ENCODE measurements at places on chromosomes 6 and 20.

DNA sequence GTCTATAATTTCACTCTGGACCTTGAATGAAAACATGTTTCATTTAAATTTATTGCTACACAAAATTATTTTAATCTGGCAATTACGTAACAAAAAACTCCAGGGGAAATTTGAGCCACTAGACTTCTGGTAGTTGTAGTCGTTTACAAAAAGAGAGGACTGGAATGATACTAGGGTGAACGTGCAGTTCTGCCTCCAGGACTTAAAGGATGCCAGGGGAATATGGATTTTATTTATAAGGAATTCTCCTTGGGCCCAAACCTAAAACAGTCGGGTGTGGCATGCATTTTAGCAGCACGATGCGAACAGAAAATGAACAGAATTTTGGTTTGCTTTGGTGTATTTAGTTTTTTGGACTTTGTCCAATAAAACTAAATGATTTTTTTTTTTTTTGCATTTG, 76.9 kb downstream of the PRL start:
- DNase-seq, result no peak

- DNase-seq, result no peak
Measured at GRCh38 chr6:35287671-35288396, 9.8 kb upstream of the DEF6 start.

DNA sequence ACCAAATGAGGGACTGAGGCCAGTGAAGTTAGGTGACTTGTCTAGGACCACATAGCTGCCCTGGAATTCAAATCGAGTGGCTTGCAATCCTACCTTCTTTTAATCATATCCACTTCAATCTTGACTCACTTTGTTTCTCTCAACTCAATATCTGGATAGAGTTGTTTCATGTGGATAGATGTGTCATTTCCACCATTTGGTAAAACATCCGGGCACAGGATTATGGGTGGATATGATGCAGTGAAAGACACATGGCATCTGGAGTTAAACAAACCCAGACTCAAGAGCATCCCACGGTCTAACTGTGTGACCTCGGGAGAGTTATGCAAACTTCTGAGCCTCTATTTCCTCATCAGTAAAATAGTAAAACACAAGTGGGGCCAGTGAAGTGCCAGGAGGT, 103.6 kb upstream of the CNKSR3 start:
- DNase-seq, result no peak

DNA sequence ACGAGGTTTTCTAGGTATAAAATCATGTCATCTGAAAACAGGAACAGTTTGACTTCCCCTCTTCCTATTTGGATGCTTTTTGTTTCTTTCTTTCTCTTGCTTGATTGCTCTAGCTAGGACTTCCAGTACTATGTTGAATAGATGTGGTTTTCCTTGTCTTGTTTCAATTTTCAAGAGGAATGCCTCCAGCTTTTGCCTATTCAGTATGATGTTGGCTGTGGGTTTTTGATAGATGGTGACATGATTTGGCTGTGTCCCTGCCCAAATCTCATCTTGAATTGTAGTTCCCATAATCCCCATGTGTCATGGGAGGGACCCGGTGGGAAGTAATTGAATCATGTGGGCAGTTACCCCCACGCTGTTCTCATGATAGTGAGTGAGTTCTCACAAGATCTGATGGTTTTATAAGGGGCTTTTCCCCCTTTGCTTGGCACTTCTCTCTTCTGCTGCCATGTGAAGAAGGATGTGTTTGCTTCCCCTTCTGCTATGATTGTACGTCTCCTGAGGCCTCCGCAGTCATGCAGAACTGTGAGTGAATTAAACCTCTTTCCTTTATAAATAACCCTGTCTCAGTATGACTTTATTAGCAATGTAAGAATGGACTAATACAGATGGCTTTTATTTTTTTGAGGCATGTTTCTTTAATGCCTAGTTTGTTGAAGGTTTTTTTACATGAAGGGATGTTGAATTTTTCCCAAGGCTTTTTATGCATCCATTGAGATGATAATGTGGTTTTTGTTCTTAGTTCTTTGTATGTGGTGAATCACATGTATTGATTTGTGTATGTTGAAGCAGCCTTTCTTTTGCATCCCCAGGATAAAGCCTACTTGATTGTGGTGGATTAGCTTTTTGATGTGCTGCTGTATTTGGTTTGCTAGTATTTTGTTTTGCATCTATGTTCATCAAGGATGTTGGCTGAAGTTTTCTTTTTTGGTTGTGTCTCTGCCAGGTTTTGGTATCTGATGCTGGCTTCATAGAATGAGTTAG, 239.1 kb downstream of the THBS2 start:
- DNase-seq, result no peak

DNA sequence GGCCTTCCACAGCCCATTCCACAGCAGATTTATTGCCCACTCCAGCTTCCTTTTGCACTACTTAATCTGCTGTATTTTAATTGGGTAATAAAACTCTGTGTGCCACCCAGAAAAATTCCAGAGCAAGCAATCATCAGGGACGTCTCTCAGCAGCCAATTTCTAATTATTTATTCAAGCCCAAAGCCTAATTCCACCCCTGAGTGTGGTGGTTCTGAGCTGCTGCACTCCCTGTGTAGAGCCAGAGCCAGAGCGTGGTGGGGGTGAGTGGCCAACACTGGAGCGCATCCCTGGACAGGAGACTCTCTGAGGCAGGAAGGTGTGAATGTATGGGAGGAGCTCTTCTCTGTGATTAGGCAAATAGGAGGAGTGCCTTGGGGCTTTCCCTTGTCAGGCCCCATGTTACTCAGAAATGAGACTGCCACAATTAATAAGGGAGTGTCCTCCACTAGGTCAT, 66.1 kb downstream of the CD24 start:
- DNase-seq, result no peak

- DNase-seq, result no peak
Measured at GRCh38 chr6:160057080-160057479, 64.5 kb upstream of the SLC22A1 start.

DNA sequence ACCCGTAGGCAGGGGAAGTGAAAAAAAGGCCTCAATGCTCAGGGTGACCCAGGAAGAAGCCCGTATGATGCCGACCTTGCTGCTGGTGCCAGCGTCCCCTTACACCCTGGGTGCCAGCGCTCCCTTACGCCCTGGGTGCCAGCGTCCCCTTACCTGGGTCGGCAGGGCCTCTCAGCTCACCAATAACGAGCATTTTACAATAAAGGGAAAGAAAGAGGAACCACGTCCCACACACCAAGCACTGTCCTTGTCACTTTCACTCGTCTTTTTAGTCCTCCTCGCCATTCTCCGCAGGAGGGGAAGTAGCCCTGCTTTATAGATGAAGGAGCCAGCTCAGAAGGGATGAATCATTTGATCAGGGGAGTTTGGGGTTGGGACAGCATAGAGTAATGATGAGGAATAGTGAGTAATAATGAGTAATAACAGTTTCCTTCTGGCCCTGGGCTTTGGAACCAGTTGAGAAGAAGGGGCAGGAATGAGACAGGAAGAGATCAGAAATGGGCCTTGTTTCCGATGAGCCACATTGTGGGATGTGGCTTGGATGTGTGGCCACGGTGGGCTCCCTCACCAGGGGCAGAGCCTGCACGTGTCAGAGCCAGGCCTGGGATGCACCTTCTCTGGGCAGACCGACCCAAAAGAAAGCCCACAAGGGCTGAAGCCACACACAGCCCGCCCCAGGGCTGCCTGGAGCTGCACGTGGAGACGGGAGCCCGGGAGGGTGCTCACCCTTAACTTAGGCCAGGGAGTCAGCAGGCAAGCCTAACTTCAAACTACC, 75.7 kb downstream of the SYNJ2 start:
- DNase-seq, result no peak

DNA sequence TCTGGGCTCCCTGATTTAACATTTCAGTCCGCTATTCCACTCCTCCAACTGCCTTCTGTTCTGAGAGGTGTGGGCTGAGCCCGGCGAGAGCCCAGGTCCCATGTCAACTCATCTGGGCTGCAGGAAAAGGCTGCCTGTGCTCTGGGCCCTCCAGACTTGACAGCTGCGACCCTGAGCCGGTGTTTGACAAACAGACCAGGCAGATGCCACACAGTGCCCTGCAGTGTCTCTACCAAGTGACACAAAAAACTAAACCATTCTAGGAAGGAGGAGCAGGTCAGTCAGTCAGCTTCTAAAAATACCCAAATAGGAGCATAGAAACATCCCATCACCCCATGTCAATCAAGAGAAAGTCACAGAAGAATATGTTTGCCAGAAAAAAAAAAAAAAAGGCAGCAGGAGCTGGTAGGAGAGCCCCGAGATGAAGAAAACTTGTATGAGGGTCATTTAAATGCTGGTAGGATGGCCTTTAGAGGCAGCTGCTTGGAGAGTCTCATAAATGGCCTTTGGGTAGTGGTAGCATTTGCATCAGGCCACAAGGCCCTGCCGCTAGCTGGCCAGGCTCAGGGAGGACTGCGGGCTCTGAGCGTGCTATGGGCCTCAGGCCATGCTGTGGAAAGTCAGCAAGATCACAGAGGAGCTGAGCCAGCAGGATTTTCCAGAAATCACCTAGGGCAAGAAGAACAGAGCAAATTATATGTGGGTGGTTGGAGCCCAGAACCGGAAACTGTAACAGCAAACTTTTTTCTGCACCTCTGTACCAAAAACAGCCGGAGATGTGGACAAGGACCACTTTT, 36.6 kb upstream of the GFOD1 start:
- no peak for DNase-seq

DNA sequence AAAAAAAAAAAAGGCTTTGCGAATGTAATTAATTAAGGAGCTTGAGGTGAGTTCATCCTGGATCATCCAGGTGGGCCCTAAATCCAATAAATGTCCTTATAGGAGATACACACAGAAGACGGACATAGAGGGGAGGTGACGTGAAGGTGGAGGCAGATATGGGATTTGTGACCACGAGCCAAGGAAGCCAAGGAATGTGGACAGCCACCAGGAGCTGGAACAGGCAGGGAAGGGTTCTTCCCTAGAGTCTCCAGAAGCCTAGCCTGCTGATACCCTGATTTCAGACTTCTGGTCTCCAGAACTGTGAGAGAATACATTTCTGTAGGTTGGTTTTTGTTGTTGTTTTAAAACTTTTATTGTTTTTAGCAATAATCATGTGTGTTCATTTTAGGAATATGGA, 6.7 kb upstream of the ATRN start:
- no peak for DNase-seq

DNA sequence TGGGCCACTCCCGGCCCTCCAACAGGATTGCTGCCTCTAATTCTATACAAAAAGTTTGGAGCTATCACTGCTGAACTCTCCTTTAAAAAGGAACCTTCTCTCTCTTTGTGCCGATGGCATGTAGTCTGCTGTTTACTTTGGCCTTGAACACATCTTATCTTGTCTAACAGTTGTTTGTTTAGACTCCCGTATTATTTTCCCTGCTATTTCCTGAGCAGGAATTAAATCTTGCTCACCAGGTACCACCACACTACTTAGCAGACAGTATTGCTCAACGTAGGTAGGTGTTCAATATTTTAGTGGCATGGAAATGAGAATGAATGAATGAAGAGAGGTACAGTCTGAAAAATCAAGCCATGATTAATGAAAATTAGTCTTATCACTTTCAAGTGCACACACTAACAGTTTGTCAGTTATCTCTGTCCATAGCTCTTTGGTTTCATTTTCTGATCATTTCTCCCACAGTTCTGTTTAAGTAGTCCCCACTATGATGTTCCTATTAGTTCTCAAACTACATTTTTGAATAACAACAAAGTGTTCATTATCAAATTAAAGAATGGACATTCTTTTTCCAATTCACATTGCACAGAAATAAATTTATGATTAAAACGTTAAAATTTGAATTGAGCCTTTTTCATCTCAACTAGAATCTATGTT, 6.8 kb upstream of the HEY2 start:
- DNase-seq, result no peak

GRCh38 chr6:148760568-148761526, 14.0 kb downstream of the UST start:
- no peak for DNase-seq

- no peak for DNase-seq
Measured at GRCh38 chr6:118712969-118713368, 61.6 kb upstream of the CEP85L start.

DNA sequence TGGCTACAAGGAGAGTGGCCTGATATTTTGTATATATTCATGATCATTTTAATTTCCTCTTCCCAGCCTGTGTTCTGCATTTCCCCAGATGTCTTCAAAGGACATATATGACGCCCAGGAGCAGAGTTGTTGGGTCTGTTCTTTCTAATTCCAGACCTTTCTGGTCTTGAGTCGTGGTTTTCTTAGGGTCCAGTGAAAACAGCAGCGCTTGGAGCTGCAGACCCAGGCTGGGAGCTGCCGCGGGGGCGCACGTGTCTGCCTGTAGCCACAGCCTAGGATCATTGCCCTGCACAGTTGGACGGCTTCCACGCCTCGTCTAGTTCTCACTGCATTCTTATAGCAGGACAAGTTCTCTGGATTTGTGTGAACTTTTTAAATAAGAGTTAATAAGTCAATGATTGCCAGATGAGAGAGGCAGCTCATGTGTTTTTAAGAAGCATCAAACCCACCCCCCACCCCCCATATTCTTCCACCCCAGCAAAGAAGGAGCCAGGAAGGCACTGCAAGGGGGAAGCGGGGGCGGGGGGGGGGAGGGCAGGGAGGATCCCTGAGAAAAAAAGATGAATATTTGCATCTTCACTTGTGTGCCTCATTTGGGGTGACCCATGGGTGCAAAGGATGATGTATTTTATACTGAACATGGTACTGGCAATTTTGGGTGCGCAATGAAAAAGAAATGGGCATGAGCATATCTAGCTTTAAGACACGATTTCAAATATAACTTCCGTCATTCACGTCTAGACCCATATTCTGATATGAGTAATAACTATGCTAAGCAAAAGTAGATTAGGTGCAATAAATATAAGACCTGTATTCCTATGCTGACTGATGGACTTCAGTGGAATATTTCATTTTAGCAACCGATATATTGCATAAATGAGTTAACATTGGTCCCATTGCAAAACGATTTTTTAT, 160.0 kb downstream of the TBXT start:
- DNase-seq, result no peak

DNA sequence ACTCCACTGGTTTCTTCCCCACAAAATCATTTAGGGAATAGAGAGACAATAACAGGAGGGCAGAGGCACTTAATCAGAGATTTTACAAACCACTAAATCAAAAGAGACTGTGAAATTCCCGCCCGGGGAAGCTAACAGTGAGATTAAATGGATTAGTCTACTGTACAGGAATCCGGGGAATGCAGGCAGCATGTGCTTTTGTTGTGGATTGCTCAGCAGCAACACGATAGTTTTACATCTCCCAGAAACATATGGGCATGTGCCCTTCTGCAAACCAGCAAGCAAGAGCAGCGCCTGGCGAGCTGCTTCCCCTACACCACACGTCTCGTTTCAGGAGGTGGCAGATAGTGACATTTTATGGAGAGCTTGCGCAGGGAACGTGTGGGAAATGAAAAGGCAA, 382.3 kb downstream of the CD83 start:
- DNase-seq, result no peak

GRCh38 chr6:7624796-7625710, 35.1 kb downstream of the SNRNP48 start:
- DNase-seq, result no peak

- no peak for DNase-seq
Measured at GRCh38 chr6:155079985-155080452, 84.9 kb downstream of the TIAM2 start.

- no peak for DNase-seq
Measured at GRCh38 chr6:161104966-161105365, 113.4 kb downstream of the MAP3K4 start.
